ENCODE measurements at places on chromosomes 11 and 22.

DNA sequence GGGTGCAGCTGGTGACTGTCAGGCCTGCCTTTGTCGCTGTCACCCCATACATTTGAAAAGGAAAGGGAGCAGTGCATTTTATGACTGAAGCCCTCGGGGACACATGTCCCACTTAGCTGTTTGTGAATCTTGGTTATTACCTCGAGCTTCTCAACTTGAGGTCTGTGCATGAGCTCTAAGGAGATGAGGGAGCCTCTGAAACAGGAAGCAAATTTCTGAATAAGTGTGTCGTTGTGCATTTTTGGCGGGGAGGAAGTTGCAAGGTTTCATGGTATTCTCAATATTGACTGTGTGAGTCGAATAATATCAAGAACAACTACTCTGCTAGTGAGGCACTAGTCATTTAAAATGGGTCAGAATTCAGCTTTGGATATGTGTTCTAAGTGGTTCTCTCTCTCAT, 149.7 kb upstream of the PLET1 start:
- no peak for DNase-seq

DNA sequence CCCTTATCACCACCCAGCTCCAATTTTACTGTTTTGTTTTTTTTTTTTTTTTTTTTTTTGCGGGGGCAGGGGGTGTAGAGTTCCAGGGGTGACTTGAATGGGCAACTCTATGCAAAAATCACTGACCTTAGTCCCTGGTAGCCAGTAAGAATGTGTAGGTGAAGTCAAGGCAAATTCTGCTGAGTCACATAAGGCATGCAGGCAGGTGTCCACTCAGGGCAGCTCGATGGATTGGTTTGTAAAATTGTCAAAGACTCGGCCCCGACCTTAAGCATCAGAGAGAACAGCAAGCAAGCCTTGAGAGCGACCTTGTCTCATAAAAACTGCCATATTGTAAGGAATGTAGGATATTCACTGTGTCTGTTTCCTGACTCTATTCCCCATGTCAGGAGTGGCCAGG, 151.3 kb upstream of the SEZ6L start:
- no peak for DNase-seq

DNA sequence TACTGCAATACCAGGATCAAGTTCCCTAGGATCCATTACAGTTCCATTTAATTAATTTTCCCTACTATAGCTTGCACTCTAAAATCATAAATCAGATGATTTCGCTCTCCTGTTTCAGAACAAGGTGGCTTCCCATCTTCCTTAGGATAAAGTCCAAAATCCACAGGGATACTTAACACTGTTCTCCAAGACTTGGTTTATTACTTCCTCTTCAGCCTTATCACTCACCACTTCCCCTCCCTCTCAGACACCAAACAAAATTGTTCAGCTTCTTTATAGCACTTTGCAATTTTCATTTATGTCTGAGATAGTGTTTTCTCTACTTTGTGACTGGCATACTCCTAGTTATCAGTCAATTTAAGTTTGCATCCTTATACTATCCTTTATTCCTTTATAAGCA, 124.6 kb downstream of the GRIA4 start:
- no peak for DNase-seq

DNA sequence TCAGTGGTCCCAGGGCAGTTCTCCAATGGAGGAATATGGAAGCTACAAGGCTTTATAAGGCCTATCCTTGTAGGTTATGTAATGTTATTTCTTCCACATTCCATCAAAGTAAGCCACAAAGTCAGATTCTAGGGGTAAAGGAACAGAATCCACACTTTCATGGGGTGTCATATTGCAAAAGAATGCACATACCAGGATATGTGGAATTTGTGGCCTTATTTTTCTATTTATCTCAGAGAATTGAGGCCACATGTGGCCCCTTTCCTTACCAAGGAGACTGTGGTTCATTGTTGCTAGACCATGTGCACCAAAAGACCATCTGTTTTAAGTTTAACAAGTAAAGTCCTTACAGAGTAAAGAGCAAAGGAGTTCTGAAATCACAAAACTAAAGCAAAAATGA, 12.9 kb downstream of the LRRC4C start:
- DNase-seq = no peak

GRCh38 chr11:70720281-70720680, 322.0 kb downstream of the CTTN start:
- no peak for DNase-seq

- DNase-seq = no peak
These were observed 846 bp downstream of the RNF26 start for GRCh38 chr11:119335091-119335654.

- no peak for DNase-seq
These were observed 79.8 kb upstream of the NCAM1 start for GRCh38 chr11:112881461-112881860.

- no peak for DNase-seq
These were observed 182.7 kb upstream of the SNX19 start for GRCh38 chr11:131099013-131099412.

- DNase-seq = no peak
These were observed 62.3 kb downstream of the DEUP1 start for GRCh38 chr11:93392867-93393266.

DNA sequence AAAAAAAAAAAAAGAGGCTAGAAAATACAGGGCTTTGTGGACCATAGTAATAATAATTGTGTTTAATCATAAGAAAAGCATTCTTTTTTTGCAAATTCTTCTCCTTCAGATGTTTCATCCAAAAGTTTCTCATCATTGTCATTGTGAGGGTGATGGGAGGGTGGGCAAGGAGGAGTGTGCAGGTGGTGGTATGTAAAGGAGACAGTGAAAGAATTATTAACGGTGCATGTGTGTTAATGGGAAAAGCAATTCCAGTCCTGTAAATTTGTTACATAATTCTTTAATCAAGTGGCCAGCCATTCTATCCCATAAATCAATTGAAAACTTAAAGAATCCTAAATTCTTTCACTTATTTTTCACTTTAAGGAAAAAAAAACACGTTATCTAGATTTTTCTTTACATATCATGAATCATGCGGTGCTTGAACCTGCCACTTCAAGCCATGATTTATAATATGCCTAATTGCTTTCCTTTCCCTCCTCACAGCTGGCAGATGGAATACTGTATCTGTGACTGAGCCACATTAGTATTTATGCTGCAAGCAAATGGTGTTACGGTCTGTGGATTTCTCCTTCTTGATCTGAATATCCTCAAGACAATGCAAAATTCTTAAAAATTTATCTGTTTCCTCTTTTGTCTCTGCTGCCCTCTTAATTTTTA, 318.5 kb downstream of the JRKL start:
- no peak for DNase-seq

GRCh38 chr22:26842103-26842502, 184.7 kb downstream of the MIAT start:
- no peak for DNase-seq

GRCh38 chr11:15941206-15941770, 415.1 kb downstream of the SOX6 start:
- peak; percentile 9 for DNase-seq

GRCh38 chr11:43119275-43119970, 192.4 kb upstream of the API5 start:
- DNase-seq = no peak

- DNase-seq = no peak
These were observed 406.0 kb downstream of the TBC1D22A start for GRCh38 chr22:47168441-47168840.

DNA sequence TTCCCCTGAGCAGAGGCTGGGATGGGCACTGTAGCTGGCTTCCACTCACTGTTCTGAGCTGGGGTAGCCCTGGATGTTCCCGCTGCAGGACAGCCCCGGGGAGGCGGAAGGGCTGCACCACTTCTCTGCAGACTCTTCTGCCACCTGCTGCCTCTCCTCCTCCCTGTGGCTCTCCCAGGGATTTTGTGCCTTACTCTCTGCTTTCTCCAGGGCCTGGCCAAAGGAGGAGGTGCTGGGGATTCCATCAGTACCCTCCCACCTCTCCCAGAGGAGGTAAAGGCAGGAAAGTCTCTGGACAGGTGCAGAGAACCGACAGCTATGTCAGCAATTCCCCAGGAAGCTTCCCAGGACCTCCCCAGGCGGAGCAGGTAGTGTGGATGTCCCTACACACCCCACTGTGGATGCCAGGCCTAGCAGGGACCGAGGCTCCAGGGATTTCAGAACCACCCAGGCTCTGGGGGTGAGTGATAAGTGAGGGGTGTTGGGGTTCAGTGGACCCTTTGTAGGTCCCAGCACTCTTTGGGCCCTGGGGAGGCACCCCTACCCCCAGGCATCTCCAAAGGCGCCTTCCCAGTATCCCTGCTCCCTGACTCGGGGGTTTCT, 11.3 kb downstream of the DUSP8 start:
- DNase-seq = no peak

DNA sequence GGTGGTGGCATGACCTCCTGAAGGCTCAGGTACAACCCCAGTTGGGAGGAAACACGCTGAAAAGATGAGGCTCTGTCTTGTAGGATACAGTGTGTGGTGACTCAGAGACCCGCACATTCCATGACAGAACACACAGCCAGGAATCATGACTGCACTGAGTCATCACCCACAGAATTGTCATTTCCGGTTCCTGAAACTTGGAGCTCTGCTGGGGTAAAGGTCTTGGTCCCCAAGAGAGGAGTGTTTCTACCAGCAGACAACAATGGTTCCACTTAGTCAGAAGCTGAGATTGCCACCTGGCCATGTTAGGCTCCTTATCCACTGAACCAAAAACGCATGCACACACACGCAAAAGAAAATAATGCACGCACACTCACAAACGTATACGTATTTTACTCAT, 31.5 kb upstream of the CYB5R3 start:
- DNase-seq = no peak

GRCh38 chr11:67250059-67251043, 15.9 kb upstream of the GRK2 start:
- DNase-seq = no peak
